ENCODE measurements at places on chromosomes 13 and 19.

DNA sequence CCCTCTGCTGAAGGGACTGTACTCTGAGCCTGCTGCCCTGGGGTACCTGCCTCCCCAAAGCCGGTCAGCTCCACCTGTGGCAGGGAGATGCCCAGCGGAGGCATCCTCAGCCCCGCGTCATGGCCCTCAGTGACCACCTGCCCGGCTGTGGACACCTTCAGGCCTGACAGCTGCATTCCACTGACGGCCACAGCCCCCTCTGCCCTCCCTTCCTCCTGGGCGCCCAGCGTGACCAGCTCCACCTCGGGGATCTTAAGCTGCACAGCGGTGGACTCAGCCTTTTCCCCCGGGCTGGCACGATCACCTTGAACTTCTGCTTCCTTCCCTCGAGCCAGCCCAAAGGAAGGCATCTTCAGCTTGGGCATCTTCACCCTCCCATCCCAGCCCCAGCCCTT is 4.8 kb upstream of the HIPK4 start:
- no peak for DNase-seq

GRCh38 chr13:32538143-32538620 is 413 bp downstream of the N4BP2L2 start:
- DNase-seq = no peak

- DNase-seq = no peak
These were observed 1.0 kb downstream of the FLT1 start for GRCh38 chr13:28493740-28494503.

- DNase-seq = no peak
These were observed 620.3 kb upstream of the PCDH20 start for GRCh38 chr13:62035981-62036380.

DNA sequence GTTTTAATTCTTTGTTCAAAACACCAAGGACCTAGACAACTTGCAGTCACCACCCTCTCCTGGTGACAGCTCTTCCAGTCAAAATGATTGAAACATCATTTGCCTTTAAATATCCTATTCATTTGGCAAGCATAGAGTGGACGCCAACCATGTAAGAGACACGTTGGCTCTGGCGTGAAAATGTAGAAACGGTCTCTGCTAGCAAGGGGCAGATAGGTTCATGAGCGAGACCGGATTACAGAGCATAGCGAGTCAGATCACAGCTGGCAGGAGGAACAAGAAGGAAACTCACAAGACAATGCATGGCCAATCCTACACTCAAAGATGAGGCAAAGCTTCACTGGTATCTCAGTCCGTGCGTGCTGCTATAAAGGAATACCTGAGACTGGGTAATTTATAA is 759.5 kb downstream of the UQCRFS1 start:
- no peak for DNase-seq

- no peak for DNase-seq
These were observed 467.3 kb downstream of the TSHZ3 start for GRCh38 chr19:30881930-30882329.

GRCh38 chr13:108915095-108915633 is 285.8 kb downstream of the MYO16 start:
- DNase-seq = no peak

- DNase-seq = peak; percentile 88
These were observed at the start of gene DYRK1B for GRCh38 chr19:39833464-39834286. DYRK1B (minus strand) TSS chr19:39834162; CDS start chr19:39831867, 2,295 bp downstream.

DNA sequence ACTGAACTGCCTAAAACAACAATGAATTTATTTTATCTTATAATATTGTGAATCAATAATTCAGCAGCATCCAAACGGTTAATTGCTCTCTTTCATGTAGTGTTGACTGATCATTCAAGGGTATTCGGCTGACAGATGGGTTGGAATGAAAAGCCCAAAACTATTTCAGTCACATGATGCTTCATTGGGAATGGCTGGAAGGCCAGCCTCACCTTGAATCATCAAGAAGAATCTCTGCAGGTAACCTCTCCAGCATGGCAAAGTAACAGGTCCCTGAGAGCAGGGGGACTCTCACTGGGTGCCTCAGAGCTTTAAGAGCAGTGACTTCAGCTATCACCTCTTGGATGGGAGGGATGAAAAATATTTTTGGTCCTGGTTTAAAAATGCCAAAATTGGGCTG is 1395.7 kb downstream of the OLFM4 start:
- no peak for DNase-seq

DNA sequence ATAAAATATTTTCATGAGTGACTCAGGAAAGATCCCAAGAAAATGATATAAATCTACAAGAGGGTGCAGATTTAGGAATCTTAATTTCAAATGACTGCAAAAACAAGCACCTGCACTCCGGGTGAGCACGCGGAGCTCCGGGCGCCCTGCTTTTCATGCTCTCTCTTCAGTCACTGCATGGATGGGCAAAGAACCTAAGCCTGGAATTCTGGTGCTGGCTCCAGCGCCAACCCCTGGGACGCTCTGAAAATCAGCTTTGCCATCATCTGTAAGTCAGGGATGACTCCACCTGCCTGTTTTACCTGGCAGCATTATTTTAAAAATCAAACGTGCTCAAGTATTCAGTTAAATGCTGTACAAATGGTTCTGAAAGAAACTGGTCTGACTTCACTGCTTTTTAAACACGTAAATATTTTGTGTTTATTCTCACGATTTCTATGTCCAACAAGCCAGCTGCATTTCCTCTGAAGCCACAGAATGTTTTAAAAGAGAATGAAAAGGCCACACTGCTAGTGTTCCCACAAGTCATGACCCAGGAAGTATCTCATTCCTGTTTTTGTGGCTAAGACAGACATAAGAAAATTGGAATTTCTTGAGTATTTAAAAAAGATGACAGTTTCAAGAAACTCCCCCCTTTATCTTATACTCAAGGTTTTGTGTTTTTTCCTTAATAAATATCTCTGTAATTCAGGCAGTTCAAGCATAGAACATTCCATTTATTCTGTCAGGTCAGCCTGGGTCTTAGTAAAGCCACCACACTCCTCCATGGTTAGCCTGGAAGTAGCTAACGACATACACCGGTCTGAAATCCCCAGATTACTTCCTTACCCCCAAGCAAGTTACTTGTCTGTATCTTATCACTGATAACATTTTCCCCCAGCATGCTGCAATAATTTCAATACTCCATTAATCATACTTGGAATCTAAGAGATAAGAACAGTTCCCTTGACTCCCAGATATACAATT is 81.1 kb downstream of the COL4A1 start:
- no peak for DNase-seq

GRCh38 chr19:3062165-3063105 is at the start of gene TLE5:
TLE5 (minus strand) TSS chr19:3062495; CDS start chr19:3062200, 295 bp downstream.
- DNase-seq = peak; percentile 8

- no peak for DNase-seq
These were observed 1.9 kb downstream of the KLF12 start for GRCh38 chr13:74132152-74132775.

- no peak for DNase-seq
These were observed 9.9 kb upstream of the ACP7 start for GRCh38 chr19:39074205-39074692.

- DNase-seq = peak; percentile 54
These were observed 476.2 kb downstream of the KLF12 start for GRCh38 chr13:73657821-73658540.

- no peak for DNase-seq
These were observed 4.5 kb downstream of the SPART start for GRCh38 chr13:36341718-36342117.

DNA sequence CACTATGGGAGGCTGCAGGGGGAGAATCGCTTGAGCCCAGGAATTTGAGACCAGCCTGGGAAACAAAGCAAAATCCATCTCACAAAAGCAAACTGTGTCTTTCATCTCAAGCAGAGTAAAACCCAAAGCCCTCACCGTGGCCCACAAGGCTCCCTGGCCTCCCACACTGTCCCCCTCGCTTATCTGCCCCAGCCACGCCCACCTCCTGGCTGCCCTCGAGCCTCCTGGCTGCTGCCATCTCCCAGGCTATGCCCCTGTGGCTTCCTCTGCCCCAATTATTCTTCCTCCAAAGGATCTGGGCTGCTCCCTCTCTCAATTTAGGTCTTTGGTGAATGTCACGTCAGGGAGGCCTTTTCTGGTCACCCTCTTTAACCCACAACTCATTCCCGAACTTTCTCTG is 3.6 kb downstream of the RABAC1 start:
- DNase-seq = no peak

DNA sequence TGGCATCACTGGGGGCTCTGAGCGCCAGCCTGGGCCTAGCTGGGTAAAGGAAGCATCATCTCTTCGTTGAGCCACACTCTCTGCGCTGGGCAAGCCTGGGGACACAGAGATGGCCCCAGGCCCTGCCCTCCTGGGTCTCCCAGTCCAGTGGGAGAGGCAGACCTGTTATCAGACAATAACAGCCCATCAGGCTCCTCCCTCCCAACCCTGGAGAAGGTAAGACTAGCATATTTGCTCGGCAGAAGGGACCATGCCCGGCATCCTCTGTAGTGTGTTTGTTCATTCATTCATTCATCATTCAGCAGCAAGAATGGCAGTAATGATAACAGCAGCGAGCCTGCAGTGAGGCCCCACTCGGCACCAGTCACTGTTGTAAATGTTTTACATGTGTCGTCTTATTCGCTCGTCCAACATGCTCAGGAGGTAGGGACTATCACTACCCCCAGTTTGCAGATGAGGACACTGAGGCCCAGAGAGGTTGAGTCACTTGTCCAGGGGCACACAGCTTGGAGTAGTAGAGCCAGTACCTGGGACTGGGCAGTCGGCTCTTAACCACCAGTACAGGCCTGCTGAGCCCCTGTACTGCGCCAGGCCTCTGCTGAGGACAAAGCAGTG is 33.2 kb downstream of the PAK4 start:
- no peak for DNase-seq

- DNase-seq = no peak
These were observed 285.9 kb downstream of the RFC3 start for GRCh38 chr13:34103854-34104253.

- DNase-seq = no peak
These were observed 72.7 kb downstream of the KATNAL1 start for GRCh38 chr13:30234619-30235162.

DNA sequence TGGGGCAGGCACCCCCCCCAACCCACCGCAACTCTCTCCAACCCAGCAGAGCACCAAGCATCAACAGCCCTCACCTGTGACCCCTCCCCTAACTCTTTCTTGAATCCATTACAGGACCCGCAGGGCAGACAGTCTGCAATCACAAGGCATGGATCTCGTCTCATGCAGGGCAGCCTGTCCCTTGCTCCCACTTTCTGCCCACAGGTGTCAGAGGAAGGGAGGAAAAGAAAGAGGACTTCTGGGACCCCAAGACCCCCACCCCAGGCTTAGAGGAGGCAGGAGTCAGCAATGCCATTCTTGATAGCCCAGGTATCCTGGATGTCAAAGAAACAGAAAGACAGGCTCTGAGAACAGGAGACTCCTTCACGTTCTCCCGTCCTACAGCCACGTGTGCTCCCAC is 47.4 kb upstream of the TUBGCP3 start:
- no peak for DNase-seq

DNA sequence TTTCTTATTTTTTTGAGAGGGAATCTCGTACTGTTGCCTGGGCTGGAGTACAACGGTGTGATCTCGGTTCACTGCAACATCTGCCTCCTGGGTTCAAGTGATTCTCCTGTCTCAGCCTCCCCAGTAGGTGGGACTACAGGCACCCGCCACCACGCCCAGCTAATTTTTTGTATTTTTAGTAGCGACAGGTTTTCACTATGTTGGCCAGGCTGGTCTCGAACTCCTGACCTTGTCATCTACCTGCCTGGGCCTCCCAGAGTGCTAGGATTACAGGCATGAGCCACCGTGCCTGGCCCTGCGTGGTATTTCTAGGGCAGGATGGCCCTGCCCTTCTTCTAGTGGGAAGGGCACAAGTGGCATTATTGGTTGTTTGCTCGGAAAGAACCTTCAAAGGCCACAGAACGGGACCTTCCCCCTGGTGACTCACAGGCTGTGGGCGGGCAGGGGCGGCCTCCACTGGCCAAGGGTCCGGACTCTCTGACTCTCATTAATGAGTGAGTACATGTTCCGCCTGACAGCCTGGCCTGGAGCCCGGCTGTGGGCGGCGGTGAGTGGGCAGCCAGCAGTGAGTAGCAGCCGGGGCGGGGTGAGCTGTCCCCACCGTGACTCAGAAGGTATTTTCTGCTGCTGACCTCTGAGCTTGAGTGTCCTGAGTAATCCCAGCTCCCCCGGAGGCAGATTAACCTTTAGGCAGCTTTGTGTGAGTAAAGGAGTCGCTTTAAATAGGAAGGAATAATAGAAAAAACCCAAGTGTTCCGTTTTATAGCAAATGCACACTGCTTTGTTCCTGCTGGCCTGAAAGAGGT is 5.1 kb downstream of the DOT1L start:
- no peak for DNase-seq

- DNase-seq = no peak
These were observed 13.6 kb downstream of the CCDC122 start for GRCh38 chr13:43865892-43866291.

DNA sequence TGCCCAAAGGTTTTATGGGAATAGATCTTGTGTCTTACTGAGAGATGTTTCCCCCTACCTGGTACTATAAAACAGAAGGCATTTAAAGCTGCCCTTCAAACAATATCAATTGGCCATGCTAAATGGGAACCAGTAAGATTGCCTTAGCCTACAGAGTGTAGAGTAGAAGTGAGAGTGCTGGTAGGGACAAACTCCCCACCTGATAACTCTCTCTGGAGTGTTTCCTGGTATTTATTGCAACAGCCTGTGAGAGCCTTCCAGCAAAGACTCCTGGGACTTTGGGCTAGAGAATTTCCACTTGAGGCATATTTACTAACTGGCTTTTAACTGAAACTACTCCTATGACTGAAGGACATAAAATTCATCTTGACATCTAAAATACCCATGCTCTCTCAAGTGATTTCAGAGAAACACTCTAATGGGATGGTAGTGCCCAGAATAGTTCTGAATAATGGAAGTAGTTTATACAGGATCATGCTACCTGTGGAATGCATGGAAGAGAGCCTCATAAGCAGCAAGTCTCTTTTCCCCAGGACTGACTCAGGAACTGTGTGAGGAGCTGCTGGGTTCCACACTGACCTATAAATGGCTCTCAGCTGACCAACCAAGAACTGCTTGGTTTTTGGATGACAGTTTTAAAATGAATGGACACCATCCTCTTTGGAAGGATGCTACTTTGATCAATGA is 132.7 kb upstream of the SLITRK5 start:
- DNase-seq = no peak

GRCh38 chr19:48967346-48968178 is 2.5 kb downstream of the FTL start:
- no peak for DNase-seq

DNA sequence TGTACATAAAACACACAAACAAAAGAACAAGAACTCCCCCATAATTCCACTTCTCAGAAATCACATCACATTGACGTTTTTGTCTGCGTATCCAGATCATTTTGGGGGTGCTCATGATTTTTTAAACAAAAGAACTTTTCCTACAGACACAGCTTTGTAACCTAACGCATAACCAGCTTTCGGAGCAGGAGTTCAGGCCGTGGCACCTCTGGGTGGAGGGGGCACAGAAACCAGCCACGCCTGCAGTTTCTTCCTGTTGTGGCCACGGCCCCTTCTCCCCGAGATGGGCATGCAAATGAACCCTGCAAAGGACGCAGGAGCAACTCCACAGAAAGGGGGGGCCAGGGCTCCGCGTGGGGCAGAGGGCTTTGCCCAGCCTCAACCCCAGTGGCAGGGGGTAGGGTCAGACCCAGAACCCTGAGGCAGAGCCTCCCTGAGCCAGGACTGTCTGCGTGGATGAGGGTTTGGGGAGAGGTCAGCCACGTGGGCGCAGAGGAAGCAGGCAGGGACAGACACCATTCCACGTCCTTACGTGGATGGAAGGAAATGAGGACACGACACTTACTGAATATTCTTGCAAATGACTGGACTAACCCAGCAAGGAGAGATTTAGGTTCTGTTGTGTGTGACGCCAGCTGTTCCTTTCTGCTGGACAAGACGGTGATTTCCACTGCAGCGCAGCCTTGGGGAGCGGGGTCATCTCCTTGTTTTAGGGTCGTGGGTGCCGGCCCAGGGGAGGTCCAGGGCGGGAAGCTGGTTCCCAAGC is 64.4 kb downstream of the RASA3 start:
- no peak for DNase-seq
